Activated CD4-positive, alpha-beta T cell treated with anti-CD3 and anti-CD28 coated beads for 1 hour (primary cell): ENCODE measurements at places on chromosomes 3 and 15.

DNA sequence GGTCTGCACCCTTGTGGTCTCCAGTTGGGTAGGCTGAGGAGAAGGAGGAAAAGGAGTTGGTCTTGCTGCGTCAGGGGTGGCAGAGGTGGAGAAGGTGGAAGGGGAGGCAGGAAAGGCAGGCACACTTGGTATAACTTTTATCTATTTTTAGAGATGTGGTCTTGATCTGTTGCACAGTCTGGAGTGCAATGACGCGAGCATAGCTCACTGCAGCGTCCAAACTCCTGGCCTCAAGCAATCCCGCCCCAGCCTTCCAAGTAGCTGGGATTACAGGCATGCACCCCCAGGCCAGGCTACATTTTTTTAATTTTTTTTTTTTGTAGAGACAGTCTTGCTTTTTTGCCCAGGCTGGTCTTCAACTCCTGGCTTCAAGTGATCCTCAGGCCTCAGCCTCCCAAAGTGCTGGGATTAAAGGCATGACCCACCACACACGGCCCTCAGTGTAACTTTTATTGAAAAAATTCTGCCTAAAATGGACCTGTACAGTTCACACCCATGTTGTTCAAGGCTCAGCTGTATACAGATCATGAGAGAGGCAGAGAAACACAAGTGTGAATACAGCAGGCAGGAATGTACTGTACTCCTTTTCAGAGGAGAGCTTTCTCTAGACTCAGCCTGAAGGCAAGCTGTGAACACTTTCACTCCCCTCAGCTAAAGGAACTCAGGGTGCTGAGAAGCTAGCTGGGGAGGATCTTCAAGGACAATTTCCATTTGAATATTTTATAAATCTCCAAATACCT is 2.1 kb upstream of the RHOV start:
- DNase-seq = no peak

DNA sequence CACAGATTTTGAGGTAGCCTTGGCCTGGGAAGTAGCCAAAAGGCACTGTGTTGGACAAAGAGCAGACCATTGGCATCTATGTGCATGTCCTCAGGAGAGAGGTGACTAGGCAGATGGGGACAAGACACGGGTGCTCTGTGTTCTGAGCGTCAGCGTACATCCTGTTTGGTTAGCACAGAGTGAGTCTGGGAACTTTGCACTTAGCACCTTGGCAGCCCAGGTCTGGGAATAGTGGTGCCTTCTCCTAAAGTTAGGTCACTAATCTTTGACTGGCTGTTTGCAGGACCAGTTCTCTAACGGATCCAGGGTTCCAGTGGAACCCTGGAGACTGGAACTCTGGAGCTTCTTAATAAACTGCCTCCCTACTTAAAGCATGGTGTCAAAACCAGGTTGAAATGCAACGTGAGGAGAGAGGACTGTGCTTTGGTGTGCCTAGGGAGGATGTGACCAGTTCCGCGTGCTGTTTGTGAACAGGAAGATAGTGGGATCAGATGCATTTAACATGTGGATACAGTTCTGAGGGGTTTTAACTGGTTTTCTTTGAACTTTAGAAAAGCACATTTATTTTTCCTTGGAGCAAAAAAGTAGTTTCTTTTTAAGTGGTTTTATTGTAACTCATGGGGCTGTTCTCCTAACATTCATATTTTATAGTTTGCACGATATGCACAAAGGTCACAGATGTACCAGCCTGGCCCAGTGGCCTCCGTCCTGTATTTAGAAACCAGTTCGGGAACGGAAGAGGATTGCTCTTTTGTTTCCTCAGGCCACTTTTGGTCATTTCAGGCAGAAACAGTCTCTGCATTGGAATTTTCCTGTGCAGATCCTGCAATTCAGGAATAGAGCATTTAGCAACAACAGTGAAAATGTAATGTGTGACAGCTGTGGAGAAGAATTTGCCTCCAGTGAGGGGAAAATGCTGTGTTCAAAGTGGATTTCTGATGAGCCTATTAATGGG is 48.8 kb downstream of the ABHD2 start:
- DNase-seq = no peak

- DNase-seq = no peak
Measured at GRCh38 chr3:6601374-6601773, 259.5 kb upstream of the GRM7 start.

DNA sequence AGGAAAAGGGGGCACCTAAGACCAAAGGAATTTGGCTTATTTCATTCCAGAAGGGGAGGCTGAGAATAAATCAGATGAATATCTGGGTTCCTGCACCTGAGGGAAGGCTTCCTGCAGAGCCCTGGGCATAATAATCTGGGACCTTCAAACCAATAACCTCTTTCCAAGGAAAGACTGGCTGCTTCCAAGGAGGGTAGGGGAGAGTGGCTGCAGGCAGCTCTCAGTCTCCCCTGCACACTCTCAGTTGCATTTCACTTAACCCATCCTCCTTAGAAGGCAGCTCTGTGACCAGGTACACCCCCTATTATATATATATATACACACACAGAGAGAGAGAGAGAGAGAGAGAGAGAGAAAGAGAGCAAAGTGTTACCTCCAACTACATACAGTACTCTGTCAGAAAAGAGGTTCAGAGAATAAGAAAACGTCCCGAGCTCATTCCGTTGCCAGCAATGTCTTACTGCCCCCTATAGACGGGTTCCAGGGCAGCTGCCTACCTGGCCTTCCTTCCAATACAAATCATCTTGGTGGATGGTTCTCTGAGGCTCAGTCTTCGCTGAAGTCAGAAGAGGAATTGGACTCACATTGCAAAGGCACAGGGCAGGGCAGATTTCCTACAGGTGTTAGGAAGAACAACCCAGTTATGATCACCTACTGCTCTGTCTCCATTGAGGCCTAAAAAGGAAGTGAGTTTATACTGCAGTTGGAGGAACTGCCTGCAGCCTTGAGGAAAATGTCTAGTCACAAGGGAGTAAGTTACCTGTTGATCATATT is 26.1 kb downstream of the CAPN3 start:
- DNase-seq = no peak

DNA sequence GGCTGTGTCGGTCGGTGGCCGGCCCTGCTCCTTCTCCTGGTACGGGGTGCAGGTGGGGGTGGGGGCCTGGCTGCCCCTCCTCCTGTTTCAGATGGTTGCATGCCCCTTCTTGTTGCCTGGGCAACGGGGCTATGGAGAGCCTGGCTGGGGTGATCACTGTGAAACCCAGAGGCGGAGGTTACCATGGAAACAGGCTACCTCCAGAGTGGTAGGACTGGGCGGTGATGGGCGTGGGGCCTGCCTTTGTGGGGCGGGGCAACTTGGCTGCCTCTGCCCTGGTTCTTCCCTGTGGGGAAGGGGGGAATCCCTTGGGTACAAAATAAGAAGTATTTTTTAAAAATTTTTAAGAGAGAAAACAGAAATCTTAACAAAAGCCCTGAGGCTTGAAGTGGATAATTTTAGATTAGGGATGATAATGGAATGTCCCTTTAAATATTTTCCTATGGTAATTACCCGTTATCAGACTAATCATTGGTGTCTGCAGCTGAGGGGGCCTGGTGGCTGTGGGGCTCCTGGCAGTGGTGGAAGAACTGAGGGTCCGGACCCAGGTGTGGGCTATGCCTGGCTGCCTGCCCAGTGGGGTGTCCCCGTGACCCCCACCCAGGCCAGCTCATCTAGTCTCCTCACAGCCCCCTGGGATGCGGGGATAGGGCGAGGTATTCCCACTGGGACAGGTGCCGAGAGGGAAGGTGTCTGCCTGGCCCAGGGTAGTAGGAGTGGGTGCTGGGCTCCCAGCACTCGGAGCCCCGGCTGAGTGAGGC is 32.5 kb downstream of the PLXNA1 start:
- DNase-seq = no peak

GRCh38 chr15:34987609-34988026 is 469 bp downstream of the ZNF770 start:
- no peak for DNase-seq

DNA sequence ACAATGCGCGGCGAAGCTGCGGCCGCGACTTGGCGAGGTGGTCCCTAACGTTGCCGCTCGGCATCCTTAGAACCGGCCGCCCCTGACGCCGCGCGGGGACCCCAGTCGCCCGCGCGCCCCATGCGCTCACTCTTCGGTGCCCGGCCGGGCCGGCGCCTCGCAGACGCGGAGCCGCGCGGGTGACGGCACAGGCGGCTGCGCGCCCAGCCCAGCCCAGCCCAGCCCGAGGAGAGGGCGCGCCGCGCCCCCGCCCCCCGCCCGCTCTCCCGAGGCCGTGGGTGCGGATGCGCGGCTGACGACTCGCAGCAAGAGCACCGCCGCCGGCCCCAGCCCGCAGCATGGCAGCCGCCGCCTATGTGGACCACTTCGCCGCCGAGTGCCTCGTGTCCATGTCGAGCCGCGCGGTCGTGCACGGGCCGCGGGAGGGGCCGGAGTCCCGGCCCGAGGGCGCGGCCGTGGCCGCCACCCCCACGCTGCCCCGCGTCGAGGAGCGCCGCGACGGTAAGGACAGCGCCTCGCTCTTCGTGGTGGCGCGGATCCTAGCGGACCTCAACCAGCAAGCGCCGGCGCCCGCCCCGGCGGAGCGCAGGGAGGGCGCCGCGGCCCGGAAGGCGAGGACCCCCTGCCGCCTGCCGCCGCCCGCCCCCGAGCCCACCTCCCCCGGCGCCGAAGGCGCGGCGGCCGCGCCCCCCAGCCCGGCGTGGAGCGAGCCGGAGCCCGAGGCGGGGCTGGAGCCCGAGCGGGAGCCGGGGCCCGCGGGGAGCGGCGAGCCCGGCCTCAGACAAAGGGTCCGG is 437 bp downstream of the KLF13 start:
- peak; percentile 70 for DNase-seq

DNA sequence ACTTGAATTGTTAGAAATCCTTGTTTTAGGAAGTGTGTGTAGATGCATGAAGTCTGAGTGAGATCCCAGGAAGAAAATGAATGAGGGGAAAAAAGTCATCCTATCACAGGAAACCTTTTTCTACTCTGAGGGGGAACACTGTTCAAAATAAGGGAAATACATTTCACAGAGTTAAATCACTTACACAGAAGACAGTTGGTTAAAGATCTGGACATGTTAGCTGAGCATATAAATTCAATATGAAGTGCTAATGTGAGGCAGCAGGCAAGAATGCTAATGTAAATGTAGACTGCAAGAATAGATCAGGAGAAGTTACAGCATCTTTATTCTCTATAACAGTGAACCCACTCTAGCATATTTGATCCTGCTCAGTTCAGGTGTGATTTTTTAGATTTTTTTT is 2.6 kb downstream of the TBCCD1 start:
- no peak for DNase-seq

DNA sequence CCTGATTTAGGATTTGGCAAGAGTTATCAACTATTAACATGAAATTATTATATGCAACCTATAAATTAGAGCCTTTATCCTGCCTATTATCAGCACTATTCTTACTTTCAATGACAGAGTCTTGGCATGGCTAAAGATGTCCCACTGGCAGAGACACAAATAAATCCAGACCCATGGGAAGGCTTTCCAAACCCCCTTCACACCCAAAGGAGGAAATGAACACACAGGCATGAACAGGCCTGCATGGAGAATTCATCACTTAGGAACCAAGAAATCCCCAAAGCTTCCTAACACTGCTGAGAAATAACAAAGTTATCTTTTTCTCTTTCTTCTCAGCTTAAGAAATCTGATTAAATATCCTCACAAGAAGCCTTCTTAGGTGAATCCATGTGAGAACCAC is 213.9 kb downstream of the OCA2 start:
- no peak for DNase-seq

GRCh38 chr3:159238646-159239045 is 436.8 kb downstream of the MFSD1 start:
- DNase-seq = no peak

DNA sequence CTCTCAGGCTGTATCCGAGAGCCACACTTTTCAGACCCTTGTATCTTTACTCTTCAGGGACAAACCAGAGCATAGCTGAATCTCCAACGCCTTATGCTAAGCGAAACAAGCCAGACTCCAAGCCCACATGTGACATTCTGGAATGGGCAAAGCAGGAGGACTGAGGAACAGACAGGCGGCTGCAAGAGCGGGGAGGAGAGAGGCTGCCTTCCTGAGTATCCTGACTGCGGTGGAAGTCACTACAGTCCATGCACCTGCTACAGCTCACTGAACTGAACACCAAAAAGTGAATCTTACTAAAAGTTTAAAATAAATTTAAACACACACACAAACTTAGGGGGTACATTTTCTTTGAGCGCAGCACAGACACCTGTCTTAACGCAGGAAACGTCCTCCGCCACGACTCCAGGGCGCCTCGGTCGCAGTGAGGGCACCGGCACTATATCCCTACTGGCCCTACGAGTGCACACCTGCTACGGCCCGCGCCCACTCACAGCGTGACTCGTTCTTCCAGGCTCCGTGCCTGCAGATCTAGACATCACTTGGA is 1.4 kb downstream of the CYFIP1 start:
- no peak for DNase-seq

- DNase-seq = no peak
Measured at GRCh38 chr3:61060411-61060861, 190.8 kb downstream of the FHIT start.

DNA sequence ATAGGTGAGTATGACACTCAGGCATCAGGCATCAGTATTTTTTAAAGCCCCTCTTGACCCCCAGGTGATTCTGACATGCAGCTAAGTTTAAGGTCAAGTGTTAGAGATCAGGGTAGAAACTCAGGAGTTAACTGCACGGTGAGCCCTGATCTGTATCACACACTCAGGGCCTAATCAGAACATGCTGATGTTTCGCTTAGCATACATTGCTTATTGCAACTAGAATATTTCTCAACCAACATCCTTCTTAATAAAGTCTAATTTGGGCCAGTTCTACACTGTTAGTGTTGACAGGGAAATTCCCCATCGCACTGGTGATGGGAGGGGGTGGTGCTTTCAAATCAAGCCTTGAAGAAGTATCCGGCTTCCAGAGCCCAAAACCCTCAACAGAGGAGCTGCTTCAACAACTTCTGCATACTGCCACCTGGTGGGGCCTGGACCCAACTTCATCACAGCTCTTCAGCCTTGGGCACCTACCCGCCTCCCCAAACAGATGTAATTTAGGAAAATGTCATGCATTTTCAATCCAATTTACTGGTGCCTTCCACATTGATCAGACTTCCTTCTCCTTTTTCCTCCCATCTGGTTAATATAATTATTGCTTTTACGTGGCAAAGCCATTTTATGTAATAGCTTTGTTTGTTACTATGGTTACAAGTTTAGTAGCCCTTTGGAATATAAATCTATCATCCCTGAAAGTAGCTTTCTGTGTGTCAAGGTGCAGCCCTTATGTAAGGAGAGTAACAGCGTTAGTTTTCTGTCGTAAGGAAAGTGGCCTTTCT is 312.2 kb downstream of the RORA start:
- peak; percentile 76 for DNase-seq

- DNase-seq = no peak
Measured at GRCh38 chr3:112092496-112093179, 6.4 kb downstream of the C3orf52 start.

GRCh38 chr3:100401674-100402041 is 319 bp downstream of the LNP1 start:
- DNase-seq = peak; percentile 31

GRCh38 chr15:52870015-52870414 is 79.9 kb upstream of the ONECUT1 start:
- no peak for DNase-seq

DNA sequence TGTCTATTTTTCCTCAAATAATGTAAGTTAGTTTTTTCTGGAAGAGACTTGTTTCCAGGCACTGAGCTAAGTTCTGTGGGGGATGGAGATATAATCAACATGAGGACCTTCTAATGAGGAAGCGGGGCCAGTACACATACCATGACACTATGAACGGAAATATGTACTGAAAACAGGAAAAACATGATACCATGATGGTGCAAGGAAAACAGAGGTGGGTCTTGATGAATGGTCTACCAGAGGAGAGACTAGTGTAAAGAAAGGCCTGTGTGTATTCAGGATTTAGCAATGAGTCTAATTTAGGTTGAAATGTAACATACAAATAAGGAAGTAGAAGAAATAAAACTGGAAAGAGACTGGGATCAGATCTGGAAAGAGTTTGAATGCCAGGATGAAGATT is 38.9 kb upstream of the TPRG1 start:
- DNase-seq = no peak
